ENCODE measurements at places on chromosomes 1 and 21.

DNA sequence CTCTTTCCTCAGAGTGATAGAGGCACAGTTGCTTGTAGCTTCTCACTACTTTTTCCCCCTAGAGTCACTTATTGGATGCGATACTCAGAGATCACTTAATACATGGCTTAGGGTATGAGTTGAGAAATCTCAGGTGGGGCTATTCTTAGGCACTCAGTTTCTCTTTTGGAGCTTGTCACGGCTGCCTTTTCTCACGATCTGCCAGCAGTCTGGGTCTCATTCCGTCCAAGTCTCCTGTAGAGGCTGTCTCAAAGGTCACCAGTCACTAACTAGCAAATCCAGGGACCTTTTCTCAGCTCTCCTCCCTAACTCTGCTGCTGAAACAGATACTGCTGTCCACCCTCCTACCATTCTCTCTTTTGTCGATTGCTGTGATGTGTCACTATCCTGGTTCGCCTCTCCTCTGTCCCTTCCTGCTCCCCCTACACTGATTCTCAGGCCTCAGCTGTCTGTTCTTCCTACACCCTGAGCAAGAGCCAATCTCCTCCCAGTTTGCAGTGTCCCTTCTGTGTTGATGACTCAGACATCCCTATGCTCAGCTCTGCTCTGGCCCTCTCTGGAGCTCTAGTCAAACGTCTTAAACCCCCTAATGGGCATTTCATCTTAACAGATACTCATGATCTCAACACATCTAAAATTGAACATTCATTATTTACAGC lies 12.4 kb downstream of the ATP1A2 start:
- no peak for DNase-seq

DNA sequence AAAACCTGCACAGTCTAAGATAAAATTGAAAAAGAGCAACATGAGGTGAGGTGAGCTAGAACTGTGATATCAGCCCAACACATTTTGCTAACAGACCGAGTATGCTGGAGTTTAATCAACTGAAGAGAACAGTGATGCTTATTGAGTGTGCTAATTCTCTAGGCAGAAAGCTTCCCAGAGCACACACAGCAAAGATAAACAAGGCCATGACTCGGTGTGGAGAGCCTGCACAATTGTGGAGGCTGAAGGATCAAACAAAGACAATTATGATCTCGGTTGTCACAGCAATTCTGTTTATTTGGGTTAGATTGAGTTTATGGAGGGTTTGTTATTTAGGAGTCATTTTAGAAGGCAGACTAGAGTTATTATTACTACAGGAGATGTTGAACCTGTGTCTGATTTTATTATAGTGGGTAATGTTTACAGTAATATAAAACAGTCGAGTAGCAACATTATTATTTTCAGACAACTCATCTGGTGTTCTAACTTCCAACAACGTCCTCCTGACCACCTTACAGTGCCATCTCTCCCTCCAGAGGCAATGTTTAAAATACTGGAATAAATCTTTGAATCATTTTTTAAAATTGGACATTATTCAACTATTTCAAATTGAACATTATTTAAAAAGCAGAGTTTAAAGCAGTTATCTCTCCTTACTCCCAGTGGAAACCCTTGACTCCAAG lies 40.2 kb downstream of the DPT start:
- no peak for DNase-seq

- DNase-seq, result no peak
Measured at GRCh38 chr1:10918531-10918930, 93.9 kb upstream of the TARDBP start.

GRCh38 chr21:42258885-42259407 lies 40.0 kb downstream of the ABCG1 start:
- DNase-seq, result no peak
